ENCODE measurements at places on chromosomes 5 and 9. TPM values are rescaled to one million over a fixed set of nuclear protein-coding genes. Genes with fewer than 3 reads are reported as not detected.

DNA sequence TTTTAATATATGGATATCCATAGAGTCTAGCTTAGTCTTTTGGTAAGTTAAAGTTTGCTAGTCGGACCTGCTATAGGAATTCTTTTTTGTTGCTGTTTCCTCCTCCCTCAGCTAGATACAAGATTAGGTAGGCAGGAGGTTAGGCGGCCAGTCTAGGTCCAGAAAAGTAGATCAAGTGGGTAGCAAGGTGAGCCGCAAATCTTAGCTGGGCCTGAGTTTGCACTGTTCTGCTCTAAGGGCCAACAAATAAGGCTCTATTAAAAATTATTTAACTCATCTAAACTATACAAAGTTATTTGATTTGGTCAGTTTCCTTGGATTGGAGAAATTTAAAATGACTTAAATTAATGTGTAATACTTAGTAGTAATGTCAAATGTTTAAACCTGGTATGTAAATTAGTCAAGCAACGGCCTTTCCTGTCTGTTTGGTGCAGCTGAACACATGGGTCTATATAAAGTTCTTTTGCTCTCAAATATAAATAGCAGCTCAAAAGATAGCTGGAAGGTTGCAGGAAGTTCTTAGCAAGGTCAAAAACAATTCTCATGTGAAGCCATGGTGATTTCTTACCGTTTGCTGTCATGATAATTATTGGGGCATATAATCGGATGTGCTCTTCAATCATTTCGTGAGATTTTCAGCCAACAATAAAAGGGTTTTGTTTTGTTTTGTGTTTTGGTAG is 72.0 kb downstream of the PRKACG start:
- no peak for DNase-seq

DNA sequence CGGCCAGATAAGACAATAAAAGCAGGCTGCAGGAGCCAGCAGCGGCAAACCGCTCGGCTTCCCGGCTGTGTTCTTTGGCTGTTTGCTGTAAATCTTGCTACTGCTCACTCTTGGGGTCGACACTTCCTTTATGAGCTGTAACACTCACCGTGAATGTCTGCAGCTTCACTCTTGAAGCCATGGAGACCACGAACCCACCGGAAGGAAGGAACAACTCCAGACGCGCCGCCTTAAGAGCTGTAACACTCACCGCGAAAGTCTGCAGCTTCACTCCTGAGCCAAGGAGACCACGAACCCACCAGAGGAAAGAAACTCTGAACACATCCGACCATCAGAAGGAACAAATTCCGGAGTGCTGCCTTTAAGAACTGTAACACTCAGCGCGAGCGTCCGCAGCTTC is 451.7 kb downstream of the AGTPBP1 start:
- DNase-seq = no peak

The CYLC2 gene
- not detected for total RNA-seq

GRCh38 chr5:57778501-57779091 is 296.0 kb upstream of the ACTBL2 start:
- peak; percentile 87 for DNase-seq

The INSL4 gene
- total RNA-seq = not detected

- no peak for DNase-seq
Measured at GRCh38 chr9:131418143-131419025, 24.5 kb downstream of the PRRC2B start.

The SH3GL2 gene
- 1.0 TPM for total RNA-seq

DNA sequence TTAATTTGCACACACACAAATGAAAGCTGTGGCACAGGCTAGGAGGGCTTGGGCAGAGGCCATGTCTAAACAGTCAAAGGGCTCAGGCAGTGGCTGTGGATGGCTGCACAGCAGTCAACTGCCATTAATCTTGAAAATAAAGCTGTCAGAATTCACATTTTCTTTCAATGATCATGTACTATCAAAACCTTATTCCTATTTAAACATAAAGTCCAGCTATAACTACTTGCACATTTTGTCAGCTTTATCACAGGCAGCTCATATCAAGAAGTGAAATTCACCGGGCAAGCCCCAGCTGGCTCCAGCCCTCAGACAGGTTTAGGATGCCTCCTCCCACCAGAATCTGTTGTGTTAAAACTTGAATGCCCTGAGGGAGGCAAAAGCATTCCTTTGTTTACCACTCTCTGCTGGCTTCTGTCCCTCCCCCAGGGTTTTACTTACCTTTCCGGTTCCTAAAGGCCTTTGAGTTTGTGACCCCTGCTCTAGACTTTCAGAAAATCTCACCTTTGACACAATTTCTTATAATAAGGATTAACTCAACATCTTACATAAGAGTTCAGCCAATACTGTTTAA is 54.9 kb upstream of the GRAMD2B start:
- peak; percentile 77 for DNase-seq

The SVEP1 gene
- 0.17 TPM for total RNA-seq

The PCDHGC5 gene
- 0.17 TPM for total RNA-seq

- DNase-seq = no peak
Measured at GRCh38 chr9:38067859-38068681, 957 bp downstream of the SHB start.
